CD4-positive, CD25-positive, alpha-beta regulatory T cell (primary cell): ENCODE measurements at places on chromosomes 13 and 19. TPM values are rescaled to one million over a fixed set of nuclear protein-coding genes. Genes with fewer than 3 reads are reported as not detected.

DNA sequence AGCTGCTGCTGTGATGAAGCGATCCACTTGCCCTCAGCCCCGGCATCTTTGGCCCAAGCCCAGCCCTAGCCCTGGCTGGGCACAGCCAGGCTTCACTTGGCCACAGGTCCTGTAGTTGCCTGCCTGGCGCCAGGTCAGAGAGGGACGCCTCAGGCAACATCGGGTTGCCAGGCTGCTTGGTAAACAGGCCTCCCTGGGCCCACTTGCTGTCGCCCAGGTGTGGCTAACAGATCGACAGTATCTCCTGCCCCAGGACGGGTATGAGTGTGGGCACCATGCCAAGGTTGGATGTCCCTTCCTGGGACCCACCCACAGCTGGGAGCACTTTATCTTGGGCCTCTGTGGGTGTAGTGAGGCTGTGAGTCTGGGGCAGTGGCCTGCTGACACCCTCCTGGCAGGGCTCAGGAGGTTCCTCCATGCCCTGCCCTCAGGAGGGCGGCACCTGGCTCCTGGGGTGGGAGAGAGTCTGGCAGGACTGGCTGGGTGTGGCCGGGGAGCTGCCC, 27.8 kb downstream of the CARM1 start:
- no peak for DNase-seq

DNA sequence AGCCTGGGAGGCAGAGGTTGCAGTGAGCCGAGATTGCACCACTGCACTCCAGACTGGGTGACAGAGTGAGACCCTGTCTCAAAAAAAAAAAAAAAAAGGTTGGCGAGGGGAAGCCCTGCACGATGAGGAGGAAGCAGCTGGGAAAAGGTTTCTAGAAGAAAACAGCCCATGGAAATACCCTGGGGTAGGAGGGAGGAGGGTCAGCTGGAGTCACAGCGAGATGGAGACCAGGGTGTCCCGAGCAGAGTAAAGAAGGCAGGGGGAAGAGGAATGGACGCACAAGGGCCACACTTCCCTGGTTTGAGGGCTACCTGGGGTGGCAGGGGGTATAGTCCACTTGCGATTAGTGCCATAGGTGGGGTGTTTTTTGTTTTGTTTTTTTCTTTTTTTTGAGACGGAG, 6.4 kb downstream of the KANK3 start:
- no peak for DNase-seq

The CD33 gene
- 0.99 TPM for total RNA-seq

The ZNF681 gene
- total RNA-seq = 1.9 TPM
